ENCODE measurements at places on chromosomes 1 and 21.

DNA sequence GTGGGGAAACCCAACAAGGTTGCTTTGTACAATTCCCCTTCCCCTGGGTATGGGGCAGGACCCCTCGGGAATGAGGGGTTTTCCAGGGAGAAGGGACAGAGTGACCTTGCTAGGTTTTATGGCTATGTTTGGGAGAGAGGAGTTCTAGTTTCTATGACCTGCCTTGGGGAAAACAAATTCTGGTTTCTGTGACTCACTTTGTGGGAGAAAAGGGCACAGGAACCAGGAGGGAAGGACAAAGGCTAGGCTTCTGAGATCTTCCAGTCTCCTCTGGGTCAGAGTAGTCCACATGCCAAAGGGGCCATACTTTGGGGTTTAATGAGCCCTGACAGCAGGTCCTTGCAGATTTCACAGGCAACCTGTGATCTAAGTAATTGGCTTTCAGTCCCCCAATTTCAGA, 5.5 kb upstream of the PTGER3 start:
- DNase-seq: no peak

GRCh38 chr21:34561806-34562205, 49.8 kb upstream of the KCNE1 start:
- no peak for DNase-seq

- peak; percentile 84 for DNase-seq
Observed at GRCh38 chr1:160567858-160568682, 11.2 kb downstream of the CD84 start.

GRCh38 chr1:224864006-224864405, 65.5 kb upstream of the DNAH14 start:
- DNase-seq: no peak

- no peak for DNase-seq
Observed at GRCh38 chr1:91776068-91776794, 109.7 kb downstream of the TGFBR3 start.

GRCh38 chr1:10378081-10378841, 20.6 kb upstream of the PGD start:
- DNase-seq: no peak

DNA sequence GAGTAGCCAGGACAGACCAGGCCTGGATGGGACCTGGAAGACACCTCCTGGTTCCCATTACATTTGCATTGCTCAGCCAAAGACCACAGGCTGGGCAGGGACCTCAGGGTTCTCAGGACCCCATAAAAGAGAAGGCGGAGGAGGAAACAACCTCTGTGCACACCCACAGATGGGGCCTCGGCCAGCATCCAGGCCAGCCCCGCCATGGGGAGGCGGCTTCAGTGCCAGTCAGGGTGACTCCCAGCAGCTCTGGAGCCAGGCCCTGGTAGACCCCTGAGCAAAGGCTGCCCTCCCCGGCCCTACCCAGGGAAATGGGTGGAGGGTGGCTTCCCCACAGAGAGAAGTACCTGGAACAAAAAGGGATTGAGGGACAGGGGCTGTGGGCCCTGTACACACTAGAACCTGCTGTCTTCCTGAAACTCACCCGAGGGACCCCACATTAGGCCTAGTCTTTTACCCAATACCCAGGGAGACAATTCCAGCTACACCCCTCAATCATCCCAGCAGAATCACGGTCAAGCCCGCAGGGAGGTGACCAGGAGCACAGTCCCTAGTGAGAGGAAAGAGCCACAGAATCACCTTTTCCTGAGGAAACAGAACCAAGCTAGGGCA, 64.5 kb downstream of the PSMG1 start:
- no peak for DNase-seq

DNA sequence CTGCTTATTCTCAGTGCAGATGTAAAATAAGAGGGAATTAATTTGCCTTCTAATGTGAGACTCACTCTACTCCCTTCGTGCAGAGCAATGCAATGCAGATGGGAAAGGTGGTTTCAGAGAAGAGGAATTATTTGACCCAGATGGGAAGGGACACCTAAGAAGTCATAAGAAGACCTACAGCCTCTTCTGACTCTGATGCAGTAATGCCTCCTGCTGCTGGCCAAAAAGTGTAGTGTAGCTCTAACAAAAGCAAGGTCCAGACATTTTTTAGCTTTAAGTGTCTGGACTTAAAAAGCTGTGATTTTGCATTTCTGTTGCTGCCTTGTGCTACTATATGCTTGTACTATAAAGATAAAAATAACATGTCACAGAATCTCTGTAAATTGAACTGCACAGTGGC, 501.4 kb downstream of the TTLL7 start:
- no peak for DNase-seq

DNA sequence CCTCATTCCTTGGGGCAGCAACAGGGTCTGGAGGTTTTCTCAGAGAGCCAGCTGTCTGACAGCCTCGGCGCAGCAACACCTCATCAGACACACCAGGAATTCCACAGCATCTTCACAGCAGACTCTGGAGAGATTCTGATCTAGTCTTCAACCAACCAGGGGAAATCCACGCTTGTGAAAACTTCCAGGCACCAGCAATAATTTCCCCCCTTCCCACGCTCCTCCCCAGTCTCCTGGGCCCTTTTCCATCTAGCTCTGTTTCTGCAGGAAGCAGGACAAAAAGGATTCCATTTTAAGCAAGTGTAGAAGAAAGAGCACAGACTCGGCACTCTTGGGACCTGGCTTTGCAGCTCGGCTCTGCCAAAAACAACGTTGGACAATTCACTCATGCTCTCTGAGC, 44.3 kb upstream of the CAPZB start:
- no peak for DNase-seq

DNA sequence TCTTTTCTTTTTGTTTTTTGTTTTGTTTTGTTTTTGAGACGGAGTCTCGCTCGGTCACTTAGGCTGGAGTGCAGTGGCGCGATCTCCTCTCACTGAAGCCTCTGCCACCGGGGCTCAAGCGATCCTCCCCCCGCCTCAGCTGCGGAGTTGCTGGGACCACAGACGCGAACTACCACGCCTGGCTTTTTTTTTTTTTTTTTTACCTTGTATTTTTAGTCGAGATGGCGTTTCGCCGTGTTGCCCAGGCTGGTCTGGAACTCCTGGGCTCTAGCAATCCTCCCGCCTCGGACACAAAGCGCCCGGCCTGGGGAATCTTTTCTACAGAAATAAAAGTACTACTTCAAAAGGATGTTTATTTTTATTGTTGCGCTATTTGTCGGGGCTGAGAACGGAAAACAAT, 1.1 kb upstream of the SETDB1 start:
- no peak for DNase-seq

DNA sequence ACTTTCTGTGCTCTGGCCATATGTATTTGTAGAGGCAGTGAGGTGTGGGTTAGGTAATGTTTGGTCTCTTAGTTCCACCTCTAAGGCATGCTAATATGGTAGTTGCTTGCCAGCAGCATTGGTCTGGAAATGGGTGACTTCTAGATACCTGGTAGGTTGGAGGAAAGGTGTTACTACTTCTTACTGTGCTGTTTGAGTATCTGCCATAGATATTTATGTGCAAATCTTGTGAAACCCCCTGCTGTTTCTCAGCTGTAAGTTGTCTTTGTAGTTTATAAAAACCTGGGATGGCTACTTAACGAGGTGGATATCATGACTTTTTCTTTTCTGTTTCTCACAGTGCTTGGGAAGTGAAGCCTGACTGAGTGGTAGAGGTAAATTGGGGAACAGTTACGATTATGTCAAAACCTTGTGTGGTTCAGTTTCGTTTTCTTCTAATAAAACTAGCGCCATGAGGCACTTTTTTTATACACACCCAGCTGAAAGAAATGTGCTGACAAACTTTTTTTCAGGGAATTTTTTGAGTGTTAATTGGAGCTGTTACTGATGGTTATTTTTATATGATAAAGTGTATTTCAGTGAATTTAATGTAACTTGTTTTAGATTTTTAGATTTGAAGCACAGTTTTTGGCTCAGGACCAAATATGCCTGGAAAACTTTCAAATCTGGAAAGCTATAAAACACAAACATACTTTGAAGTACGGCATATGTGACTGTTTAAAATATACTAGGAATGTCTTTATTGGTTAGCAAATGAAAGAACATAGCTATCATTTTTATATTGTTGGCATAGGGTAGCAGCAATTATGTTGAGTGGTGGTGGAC, 42.1 kb downstream of the CAMSAP2 start:
- no peak for DNase-seq

GRCh38 chr1:54227091-54227602, 27.2 kb downstream of the MRPL37 start:
- DNase-seq: no peak

GRCh38 chr1:244887281-244887680, 22.9 kb upstream of the HNRNPU start:
- DNase-seq: no peak

DNA sequence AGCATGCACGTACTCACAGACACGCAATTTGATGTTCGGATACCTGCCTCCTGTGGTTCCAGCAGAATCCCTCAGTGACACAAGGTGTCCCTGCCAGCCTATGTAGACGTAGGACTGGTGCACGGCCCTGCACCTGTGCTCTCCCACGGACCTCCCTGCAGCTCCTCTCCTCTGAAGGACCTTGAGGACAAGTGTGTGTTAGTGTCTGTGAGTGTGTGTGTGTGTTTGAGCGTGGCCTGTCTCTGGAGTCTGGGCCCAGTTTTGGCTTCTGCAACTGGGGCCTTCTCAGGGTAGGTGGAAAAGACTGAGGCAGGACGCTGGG, 22.5 kb upstream of the DMBX1 start:
- no peak for DNase-seq

GRCh38 chr1:84708031-84708430, 17.8 kb upstream of the SSX2IP start:
- no peak for DNase-seq

DNA sequence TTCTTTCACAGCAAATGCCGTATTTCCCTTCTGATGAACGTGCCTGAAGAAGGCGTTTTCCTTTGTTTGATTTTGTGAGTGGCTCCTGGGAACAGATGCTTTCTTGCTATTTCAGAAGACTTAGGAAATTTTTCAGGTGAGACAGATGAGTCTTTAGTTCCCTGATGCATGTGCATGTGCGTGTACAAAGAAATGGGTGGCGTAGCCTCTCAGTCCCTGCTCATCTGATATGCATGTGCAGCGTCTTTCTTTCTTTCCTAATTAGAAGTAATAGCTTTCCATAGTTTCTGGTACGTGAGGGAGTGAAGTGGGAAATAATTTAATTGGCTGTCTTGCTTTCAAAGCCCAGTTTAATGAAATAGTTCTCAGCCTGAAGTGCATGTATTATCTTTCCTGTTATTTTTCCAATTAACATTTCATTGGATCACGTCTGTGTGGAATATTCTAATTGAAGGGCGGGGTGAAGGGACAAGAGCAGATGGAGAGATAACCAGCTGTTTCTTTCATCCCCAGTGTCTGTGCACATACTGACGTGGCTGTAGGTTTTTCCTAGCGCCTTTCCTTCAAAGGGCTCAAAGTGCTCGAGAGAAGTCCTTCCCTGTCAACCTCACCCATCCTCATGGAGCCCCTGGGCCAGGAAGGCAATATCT, 104.3 kb downstream of the FAM78B start:
- no peak for DNase-seq

DNA sequence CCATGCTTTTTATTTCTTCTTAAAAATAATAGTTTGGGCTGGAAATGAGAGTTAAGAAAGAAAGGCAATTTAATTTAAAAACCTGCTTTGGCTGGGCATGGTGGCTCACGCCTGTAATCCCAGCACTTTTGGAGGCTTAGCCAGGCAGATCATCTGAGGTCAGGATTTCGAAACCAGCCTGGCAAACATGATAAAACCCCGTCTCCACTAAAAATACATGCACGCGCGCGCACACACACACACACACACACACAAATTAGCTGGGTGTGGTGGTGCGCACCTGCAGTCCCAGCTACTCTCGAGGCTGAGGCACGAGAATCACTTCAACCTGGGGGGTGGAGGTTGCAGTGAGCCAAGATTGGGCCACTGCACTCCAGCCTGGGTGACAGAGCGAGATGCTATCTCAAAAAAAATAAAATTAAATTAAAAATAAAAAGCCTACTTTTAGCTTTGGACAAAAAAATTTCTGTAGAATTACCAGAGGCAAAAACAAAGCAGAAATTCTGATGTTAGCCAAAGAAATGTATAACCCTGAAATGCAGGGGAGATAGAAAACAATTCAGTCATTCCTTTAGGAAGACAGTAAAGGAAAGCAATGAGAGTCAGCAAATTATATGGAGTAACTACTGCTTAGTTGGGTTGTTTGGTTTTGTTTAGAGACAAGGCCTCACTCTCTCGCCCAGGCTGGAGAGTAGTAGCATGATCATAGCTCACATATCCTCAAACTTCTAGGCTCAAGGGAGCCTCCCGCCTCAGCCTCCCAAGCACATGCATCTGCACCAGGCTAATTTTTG, 15.7 kb upstream of the IPP start:
- DNase-seq: no peak

DNA sequence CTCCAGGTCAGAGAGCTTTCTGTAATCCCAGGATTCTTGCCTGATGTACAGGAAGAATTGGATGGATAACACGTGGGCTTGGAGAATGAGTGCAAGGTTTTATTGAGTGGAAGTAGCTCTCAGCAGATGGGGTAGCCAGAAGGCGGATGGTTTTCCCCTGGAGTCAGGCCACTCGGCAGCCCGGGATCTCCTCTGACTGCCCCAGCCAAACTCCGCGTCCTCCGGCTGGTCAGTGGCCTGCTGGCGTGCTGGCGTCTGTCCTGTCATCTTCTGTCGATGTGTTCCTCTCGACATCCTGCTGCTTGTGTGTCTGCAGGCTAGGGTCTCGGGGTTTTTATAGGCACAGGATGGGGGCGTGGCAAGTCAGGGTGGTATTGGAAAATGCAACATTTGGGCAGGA, 27.4 kb upstream of the GJA9 start:
- DNase-seq: no peak

GRCh38 chr1:178011465-178011828, 41.6 kb upstream of the SEC16B start:
- no peak for DNase-seq

DNA sequence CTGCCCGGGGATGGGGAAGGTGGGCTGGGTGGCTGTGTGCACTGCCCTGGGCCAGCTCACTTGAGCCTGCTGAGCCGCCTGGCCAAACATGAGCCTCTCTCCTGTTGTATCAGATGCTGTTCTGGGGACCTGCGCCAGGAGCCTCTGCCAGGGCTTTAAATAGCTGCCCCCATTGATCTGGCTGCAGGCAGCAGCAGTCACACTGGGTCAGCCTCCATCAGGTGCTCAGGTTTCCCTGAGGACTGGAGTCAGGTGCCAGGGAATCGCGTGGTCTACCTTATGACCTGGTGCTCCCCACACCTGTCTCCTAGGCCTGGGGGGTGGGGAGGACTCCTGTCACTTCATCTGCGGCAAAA, 700 bp upstream of the CCDC28B start:
- no peak for DNase-seq

DNA sequence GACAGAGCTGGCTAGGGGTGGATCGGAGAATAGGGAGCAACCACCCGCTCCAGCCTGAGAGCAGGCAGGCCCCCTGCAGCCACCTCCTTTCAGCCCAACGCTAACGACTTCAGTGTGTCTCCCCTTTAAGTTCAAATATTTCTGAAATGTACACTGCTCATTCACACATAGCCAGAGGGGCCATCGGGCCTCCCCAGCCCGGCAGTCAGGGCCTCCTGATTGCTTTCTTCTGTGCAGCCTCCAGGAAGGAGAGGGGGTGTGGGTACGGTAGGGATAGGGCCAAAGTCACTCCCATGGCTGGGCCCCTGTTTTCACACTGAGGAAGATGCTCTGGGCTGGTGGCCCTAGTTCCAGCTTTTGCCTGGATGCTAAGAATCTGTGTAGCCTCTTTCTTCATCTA, 64.8 kb downstream of the EPHB2 start:
- no peak for DNase-seq

GRCh38 chr21:46212721-46213484, 15.7 kb downstream of the LSS start:
- no peak for DNase-seq

Data from T-helper 1 cell (primary cell).